ENCODE measurements at places on chromosomes 5 and 9.

DNA sequence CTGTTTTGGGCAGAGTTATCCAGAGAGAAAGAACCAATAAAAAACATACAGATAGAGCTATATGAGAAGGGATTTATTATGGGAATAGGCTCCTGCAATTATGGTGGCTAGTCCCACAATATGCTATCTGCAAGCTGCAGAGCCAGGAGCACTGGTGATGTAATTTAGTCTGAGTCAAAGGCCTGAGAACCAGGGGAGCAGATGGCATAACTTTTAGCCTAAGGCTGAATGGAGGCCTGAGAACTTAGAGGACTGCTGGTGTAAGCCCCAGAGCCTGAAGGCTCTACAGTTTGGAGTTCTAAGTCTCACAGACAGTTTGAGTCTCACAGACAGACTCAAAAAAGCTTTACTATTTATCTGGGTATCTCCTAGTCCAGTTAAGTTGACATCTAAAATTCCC is 263.8 kb downstream of the FBXL7 start:
- no peak for DNase-seq

DNA sequence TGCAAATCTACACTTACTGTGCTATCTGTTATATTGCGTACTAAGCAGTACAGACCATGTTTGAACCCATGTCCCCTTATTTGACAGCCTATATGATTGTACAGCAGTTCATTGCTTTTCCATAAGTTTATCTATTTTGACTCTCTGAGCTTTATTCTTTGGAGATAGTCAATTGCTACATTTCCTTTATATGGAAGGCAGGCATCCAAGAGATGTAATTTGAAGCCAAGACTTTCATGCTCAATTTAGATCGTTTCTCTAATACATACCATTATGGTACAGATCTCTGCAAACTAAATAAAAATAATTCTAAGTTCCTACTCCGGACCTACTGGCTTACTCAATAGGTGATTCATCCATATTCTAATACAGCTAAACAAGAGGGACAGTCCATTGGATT is 424.8 kb downstream of the TMEM38B start:
- no peak for DNase-seq

GRCh38 chr5:73448463-73449136 is at the start of gene FOXD1:
FOXD1 (minus strand) TSS chr5:73448777; CDS start chr5:73448362, 415 bp downstream.
- peak; percentile 53 for DNase-seq

- DNase-seq = no peak
These were observed 375.7 kb upstream of the CCNH start for GRCh38 chr5:87788416-87788815.

- no peak for DNase-seq
These were observed 23.2 kb upstream of the RCL1 start for GRCh38 chr9:4769321-4770080.

DNA sequence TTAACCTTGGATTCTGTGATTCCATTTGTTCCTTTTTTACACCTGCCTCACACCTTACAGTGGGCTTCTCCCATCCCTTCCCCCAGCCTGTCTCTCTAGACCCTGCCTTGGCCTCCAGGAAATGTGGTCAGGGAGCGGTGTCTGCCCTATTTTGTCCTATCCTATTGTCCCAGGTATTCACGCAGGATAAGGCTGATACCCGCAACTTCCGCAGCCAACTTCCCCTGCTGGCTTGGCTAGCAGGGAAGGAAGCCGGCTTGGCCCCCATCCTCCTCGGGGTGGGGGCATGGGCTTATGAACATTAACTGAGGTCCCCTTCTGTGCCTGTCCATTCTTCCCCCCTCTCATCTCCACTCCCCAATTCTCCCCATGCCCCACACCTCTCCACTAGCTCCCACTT is 3.5 kb downstream of the CSF1R start:
- no peak for DNase-seq

DNA sequence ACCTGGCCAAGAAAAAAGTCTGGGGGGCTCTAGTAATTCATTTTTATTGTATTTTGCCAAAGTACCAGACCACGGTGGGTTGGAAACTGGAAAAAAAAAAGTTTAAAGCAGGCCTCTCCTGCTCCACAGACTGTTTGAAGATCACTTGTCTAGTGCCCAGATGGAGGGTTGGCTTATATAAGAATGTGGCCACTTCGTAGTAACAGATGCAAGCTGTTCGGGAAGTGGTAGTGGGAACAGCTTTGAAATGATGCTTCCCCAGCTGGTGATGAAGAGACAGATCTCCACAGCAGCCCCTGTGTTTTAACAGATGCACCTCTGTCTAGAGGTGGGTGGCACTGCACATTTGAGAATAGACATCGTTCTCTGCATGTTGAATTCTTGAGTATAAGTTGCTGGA is 54.3 kb upstream of the DMRT3 start:
- no peak for DNase-seq

DNA sequence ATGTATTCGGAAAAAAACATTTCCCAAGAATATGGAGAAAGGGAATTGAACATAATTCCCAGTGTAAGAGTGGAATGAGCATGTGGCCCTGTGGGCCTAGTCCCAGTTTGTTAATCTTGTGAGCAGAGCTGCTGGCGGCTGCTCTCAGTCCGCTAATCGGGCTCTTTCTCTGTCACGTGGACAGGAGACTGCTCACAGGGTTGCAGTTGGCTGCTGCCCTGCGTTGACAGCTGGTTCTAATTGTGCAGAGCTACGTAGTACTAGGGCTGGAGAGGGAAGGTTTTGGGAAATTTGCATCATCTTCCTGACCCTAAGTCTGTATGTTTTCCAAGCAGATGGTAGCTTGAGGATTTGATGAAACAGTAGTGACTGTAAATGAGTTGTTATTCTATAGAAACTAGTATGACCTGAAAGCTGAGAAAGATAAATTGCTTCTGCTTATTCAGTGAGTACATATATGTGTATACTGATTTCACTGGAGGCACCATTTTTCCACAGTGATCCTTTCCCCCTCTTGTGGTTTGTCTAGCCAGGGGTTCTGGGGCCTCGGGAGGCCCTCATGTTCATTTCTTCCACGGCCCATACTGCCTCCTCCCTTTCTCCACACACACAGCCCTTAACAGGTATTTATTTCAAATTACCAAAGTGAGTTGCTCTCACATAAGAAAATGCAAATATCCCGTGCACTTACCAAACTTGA is 100.6 kb downstream of the ANGPTL2 start:
- peak; percentile 91 for DNase-seq
